CD4-positive, alpha-beta T cell (primary cell): ENCODE measurements at places on chromosomes 1 and 21.

- peak; percentile 41 for DNase-seq
These were observed 27.4 kb upstream of the CTPS1 start for GRCh38 chr1:40951943-40952743.

DNA sequence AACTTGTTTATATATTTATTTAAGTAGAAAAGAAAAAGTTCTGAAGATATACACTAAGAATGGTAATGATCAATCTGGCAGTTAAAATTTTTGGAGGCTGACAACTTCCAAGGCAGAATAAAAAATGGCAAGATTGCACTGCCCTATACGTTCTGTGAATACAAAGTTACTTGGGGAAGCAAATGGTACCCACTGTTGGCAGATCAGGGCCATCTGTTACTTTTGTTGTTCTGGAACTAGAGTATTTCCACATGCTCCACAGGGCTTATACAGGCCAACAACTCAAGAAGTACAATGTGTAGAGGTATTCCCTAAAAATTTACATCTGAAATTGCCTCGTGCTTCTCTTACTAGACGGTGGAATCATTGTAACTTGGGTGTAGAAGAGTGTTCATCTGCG is 53.2 kb downstream of the AHCTF1 start:
- no peak for DNase-seq

GRCh38 chr21:44010429-44010828 is 1.7 kb upstream of the TRAPPC10 start:
- no peak for DNase-seq

DNA sequence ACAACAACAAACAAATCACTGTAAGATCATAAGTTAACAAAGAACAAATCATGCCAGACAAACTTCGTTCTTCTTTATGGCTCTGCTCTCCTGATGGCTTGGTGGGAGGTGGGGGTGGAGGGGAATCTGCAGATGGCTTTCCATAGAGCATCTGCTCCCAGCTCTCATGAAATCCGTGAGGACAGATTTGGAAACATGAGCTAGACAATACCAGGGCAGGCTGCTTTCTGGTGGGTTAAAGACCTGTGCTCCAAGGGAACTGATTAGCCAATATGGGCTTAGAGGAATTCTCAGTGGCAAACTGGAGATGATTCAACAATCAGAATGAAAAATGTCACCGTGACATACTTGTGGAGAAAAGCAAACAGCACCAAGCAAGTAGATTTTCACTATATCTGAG is 69.4 kb upstream of the TLR5 start:
- no peak for DNase-seq

DNA sequence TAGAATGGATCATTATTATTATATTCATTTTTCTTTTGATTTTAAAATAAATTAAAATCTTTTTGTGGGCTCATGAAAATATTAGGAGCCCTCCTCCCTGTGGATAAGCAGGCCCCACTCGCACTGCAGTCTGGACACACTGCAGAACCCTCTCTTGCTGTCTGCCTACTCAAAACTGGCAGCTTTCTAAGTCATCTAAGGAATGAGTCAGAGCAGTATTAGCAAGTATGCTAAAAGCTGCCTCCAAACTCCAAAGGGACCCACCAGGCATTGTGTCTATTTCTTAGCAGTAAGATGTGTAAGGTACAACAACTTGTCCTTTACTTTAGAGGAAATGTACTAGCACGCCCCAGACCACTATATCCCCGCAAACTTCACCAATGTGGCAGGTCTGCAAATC is 108.8 kb downstream of the SYF2 start:
- no peak for DNase-seq

DNA sequence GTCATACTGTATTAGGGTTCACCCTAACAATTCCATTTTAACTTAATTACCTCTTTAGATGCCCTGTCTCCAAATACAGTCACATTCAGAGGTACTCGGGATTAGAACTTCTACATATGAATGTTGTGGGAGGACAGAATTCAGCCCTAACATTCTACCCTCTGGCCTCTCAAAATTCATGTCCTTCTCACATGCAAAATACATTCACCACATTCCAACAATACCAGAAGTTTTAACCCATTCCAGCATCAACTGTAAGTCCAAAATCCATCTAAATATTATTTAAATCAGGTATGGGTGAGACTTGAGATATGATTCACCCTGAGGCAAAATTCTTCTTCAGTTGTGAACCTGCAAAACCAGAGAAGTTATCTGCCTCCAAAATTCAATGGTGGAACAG is 14.5 kb downstream of the LY9 start:
- no peak for DNase-seq

GRCh38 chr1:176820391-176821031 is 344.0 kb downstream of the ASTN1 start:
- DNase-seq, result no peak

DNA sequence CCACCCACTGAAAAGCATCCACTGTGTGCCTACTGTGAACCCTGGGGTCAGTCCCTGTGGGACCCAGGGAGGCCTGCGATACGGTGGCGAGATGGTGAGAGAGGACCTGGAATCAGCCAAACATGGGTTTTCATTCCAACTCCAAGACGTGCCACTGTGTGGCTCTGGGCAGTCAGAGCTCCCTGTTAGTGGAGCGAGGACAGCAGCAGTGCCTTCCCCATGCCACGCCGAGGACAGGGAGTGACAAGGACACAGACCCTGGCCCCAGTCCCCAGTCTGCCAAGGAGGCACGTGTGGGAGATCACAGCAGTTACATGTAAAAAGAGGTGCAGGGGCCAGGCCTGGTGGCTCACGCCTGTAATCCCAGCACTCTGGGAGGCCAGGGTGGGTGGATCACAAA is 50.9 kb upstream of the TMEM51 start:
- no peak for DNase-seq

DNA sequence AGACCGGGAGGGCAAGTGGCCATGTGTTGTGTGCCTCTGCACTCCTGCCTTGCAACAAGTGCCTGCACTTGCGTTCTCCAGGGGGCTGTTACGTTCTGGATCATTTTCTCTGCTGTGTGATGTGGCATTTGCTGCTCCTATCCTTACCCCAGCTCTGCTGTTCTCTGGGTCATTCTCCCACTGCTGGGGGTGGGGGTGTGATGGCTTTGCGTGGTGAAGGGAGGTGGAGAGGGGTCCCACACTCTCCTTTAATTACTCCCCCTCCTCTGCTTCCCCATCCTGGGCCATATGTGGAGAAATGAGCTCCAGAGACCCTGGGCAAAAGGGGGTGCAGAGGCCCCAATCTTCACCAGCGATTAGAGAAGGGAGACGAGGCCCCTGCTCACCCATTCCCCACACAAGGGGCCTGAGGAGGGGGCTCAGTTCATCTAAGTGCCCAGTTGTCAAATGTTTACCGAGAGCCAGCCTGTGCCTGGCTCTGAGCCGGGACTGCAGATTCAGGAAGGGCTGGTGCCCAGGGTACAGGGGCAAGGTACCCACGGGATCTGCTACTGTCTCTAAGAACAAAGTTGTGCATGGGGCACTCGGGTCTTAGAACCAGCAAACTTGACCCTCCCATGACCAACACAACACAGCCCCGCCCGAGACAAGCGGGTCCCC is 355.4 kb downstream of the PTPRU start:
- DNase-seq, result no peak

DNA sequence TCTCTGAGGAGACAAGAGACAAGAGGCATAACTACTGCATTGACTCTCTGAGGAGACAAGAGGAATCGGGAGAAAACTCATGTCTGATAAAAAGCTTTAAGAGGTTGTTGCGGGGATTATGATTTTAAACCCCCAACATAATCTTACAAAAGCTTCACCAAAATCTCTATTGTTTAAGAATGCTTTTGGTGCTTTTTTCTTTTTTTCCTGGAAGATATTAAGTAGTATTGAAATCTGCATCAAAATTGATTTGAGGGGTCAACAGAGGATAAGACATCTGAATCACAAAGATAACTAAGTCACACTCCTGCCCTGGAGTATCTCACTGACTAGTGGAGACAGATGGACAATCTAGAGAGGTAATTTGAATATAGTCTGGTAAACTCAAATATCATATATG is 115.6 kb upstream of the MROH9 start:
- no peak for DNase-seq

DNA sequence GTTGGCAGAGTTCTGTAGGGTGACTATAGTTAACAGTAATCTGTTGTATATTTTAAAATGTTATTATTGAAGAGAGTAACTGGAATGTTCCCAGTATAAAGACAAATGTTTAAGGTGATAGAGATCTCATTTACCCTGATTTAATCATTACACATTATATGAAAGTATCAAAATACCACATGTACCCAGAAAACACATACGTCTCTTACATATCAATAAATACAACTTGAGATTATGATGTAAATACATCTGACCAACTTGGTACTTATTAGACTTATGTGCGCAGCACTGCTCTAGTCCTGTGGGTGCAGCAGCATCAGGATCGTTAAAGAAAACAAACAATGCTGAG is 670 bp upstream of the PARK7 start:
- DNase-seq, result no peak

- DNase-seq, result no peak
These were observed 4.3 kb downstream of the PAQR7 start for GRCh38 chr1:25871086-25871703.

DNA sequence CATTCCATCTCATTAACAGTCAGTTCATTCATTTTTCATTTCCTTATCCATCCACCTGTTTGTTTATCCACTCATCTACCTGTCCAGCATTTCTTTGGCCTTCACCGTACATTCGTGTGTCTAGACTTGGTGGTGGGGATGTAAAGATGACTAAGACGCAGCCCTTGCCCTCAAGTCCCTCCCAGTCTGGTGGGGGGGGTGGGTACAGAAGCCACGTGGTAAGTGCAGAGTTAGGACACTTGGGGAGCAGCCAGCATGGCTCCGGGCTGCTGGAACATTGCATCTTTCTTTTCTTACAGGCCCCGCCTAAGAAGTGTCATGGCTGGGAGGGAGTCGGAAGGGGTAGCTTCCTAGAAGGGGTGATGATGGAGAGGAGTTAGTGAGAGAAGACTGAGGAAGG is 17.2 kb downstream of the KIF26B start:
- no peak for DNase-seq

- no peak for DNase-seq
These were observed 421 bp upstream of the LCE3A start for GRCh38 chr1:152623203-152623844.

GRCh38 chr1:93842750-93843500 is 36.1 kb downstream of the DNTTIP2 start:
- DNase-seq, result no peak

DNA sequence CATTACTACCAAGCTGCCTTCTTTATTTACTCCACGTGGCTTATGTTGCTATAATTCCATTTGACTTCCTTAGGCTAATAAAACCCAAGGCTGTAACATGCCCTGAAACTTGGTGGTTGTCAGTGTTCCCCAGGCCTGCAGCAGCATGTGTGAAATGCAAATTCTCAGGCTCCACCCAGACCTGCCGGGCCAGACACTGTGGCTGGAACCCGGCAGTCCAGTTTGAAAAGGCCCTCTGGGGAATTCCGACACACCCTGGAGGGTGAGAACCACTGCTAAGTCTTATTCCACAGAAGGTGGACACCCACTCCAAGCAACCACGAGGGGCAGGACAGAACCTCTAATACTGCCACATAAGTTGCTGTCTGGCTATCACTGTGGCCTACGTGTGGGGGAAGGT is 41.4 kb downstream of the URB1 start:
- DNase-seq, result no peak

DNA sequence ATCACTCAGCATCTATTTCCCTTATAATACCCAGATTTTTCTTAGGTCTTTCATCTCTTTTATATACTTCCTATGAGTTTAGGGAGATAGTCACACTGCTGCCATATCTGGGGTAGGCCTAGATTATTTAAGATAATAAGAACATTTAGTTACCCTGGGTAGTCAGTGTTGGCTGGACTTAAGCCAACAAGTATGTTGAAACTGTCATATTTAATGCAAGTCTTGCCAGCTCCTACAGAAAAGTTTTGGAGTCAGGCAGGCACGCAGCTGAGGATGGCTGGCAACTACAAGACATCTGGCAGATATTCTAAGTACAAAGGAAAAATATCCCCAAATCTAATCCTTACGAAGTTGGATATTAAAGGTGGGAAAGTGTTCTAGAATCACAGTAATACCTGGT is 19.2 kb upstream of the DEPDC1 start:
- DNase-seq, result no peak

GRCh38 chr1:216448011-216448510 is 24.8 kb upstream of the USH2A start:
- DNase-seq, result no peak

DNA sequence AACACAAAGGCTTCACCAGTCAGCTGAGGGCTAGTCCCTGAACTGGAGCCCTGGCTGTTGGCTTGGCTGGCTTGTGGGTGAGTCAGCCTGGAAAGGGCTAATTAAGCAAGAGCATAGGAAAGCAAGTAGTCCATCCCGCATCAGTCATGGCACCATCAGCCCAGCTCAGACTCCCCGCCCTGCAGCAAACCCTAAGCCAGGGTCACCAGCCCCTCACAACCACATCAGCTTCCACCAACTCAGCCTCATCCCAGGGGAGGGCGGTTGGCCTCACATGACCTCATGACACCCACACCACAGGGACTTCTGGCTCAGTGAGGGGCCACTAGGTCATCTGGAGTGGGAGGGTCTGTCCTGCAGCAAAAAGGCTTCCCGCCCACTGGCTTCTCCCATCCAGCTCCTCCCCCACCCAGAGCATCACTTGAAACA is 7.0 kb upstream of the SPATC1L start:
- no peak for DNase-seq

DNA sequence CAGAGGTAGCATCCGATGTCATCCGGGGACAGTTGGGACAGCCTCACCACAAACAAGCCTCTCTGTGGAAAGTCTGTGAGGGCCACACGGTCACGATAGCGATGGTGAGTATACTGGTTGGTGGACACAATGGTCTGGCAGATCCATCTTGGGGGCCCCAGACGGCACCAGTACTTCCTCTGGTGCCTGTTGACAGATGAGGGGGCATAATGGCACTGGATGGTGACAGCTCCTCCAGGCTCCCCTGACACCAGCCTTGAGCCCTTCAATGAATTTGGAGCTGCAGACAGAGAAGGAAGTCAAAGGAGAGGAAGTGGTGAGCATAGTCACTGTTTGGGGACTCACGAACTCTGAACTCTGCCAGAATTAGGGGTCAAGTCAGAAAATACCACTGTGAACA is 8.0 kb downstream of the FCAMR start:
- no peak for DNase-seq

GRCh38 chr1:64483731-64484414 is 13.9 kb downstream of the CACHD1 start:
- no peak for DNase-seq

DNA sequence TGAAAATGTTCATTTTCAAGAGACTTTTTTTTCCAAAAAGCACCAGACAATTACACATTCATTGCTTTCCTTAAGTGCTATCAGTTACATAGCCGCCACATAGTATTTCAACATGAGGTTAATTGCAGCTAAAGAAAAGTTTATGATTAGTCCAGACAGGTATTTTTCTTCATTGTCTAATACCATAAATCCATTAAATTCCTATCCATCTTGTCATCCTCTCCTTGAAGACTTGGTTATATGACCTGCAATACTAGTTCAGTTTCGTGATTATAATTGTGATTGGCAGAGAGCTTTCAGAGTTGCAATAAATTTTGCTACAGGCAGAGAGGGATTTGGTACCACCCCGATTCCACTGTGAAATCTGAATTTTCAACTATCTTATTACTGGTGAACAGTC is 437.7 kb downstream of the GPATCH2 start:
- no peak for DNase-seq

- no peak for DNase-seq
These were observed 129.6 kb upstream of the COA6 start for GRCh38 chr1:234243521-234244260.

- no peak for DNase-seq
These were observed 2.5 kb downstream of the FRRS1 start for GRCh38 chr1:99763956-99764355.
